Lower lobe of right lung (tissue), 2 donors: ENCODE measurements at places on chromosomes 5 and 9. TPM values are rescaled to one million over a fixed set of nuclear protein-coding genes. Genes with fewer than 3 reads are reported as not detected.
A peak's percentile ranks its signal among the peaks of the same experiment; 100 is the strongest.

DNA sequence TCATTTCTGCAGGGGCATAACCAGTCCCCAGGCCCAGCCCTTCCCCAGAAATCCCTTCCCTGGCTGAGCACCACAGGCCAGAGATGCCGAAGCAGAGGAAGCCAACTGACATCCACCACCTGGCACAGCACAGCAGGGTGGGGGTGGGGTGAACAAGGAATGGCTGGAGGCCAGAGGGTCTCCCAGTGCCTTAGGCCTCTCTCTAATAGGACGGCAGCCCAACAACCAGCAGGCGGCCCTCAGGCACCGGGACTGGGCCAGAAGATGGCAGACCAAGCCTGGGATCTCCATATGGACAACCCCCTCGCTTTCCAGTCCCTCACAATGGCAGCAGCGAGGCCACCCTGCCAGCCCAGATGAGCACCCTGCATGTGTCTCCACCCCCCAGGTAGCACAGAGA is 13.2 kb downstream of the PDLIM4 start:
- H3K36me3 ChIP-seq = no peaks in the 10 kb centered on the region
- peaks cover 13% of the 10 kb centered on the region for H3K4me1 ChIP-seq
- no peaks in the 10 kb centered on the region for H3K27me3 ChIP-seq
- H3K27ac ChIP-seq = no peak overlapping the region
- H3K4me3 ChIP-seq = no peak overlapping the region

GRCh38 chr9:7963026-7963425 is 163.4 kb upstream of the DMAC1 start:
- no peak overlapping the region for H3K4me3 ChIP-seq
- no peak for DNase-seq
- H3K36me3 ChIP-seq = no peaks in the 10 kb centered on the region
- H3K4me1 ChIP-seq = peaks cover 5% of the 10 kb centered on the region

- H3K4me3 ChIP-seq = no peak overlapping the region
- H3K4me1 ChIP-seq = no peaks in the 10 kb centered on the region
Measured at GRCh38 chr5:97919719-97920118, 736.7 kb upstream of the RIOK2 start.

GRCh38 chr5:14204785-14205321 is 61.7 kb downstream of the TRIO start:
- H3K4me3 ChIP-seq = peak overlapping the region; percentile 14
- no peaks in the 10 kb centered on the region for H3K36me3 ChIP-seq
- DNase-seq = peak; percentile 78
- peaks cover 60% of the 10 kb centered on the region for H3K4me1 ChIP-seq
- H3K27me3 ChIP-seq = no peaks in the 10 kb centered on the region

DNA sequence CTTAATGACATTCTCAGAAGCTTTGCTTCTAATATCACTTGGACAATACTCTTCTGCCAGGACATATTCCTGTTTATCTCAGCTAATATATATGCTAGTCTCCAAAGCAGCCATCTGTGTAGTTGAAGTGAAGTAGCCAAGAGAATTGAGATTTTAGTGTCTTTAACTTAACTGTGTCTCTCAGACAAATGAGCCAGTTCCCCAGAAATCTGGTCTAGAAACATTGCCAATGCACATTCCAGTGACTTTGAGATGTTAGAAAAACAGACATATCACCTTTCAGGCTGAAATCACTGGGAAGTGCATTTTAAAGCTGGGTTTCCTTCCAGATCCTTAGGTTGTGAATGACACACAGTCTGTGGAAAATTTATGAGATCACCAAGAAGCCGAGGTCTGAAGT is 114.6 kb downstream of the MTX3 start:
- no peak overlapping the region for H3K27ac ChIP-seq
- no peak for DNase-seq
- H3K27me3 ChIP-seq = no peaks in the 10 kb centered on the region
- H3K4me1 ChIP-seq = no peaks in the 10 kb centered on the region

DNA sequence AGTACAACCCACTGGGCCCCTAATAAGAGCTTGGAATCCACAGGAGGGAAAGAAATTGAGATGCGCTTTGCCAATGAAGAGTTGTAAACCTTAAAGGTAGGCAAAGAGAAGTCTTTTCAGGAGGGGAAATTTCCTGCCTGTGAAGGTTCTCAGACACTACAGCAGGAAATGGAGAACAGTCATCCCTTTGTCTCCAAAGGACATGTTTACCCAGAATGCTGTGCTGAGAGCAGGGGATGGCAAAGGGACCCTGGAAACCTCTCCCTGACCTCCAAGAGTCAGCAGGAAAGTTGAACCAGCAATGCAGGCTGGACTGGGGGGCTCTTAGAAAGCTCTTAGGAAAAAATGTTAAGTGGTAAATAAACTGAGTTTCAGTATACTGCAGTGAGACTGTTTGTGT is 103.2 kb downstream of the AK8 start:
- peaks cover 6% of the 10 kb centered on the region for H3K4me1 ChIP-seq
- no peaks in the 10 kb centered on the region for H3K27me3 ChIP-seq
- no peak overlapping the region for H3K4me3 ChIP-seq

DNA sequence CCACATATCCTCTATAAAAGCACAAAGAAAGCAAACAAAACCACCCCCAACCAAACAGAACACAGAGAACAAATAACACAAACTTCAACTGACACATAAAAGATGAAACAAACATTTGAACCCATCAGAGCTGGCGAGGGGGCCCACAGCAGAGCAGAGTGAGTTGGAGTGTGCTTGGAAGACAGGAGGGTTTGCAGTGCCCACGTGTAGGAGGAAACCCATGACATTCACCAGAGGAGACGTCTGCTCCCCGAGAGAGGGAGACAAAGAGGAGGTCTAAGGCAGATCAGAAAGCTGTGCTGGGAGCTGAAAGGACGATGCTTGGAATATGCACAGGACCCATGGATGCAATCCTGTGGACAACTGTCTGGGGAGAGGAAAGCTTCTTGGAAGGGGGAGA is 27.0 kb downstream of the MRPL36 start:
- H3K4me3 ChIP-seq = no peak overlapping the region
- DNase-seq = no peak

GRCh38 chr5:78984439-78985115 is 533 bp downstream of the ARSB start:
- H3K27ac ChIP-seq = peak overlapping the region; percentile 98
- H3K27me3 ChIP-seq = no peaks in the 10 kb centered on the region
- peak overlapping the region; percentile 79 for H3K4me3 ChIP-seq
- H3K36me3 ChIP-seq = no peaks in the 10 kb centered on the region

- DNase-seq = no peak
- H3K36me3 ChIP-seq = no peaks in the 10 kb centered on the region
- H3K4me1 ChIP-seq = no peaks in the 10 kb centered on the region
- no peaks in the 10 kb centered on the region for H3K27me3 ChIP-seq
- H3K27ac ChIP-seq = no peak overlapping the region
Measured at GRCh38 chr5:129511291-129511690, 51.2 kb downstream of the ADAMTS19 start.

GRCh38 chr9:93680443-93681268 is 104.3 kb downstream of the PHF2 start:
- peaks cover 17% of the 10 kb centered on the region for H3K36me3 ChIP-seq
- DNase-seq = no peak
- no peak overlapping the region for H3K27ac ChIP-seq
- H3K4me1 ChIP-seq = no peaks in the 10 kb centered on the region

DNA sequence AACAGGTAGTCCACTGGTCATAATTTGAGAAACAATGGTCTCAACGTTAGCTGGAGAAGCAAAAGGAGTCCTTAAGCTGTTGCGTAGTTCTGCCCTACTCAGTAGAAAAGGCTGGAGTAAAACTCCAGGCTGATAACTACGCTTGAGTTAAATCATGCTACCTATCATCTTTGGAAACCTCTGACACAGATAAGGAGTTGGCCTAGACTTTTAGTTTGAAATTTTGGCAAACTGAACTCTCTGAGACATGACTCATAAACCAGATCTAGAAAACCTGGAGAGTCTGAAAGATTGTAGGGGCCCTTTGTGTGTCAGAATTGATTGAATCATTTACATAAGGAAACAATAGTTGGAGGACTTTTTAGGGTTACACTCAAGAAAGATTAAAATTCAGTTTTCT is 26.3 kb downstream of the NMUR2 start:
- DNase-seq = no peak
- no peaks in the 10 kb centered on the region for H3K36me3 ChIP-seq
- H3K4me3 ChIP-seq = no peak overlapping the region
- peaks cover 3% of the 10 kb centered on the region for H3K27me3 ChIP-seq
- no peak overlapping the region for H3K27ac ChIP-seq
- H3K4me1 ChIP-seq = no peaks in the 10 kb centered on the region

DNA sequence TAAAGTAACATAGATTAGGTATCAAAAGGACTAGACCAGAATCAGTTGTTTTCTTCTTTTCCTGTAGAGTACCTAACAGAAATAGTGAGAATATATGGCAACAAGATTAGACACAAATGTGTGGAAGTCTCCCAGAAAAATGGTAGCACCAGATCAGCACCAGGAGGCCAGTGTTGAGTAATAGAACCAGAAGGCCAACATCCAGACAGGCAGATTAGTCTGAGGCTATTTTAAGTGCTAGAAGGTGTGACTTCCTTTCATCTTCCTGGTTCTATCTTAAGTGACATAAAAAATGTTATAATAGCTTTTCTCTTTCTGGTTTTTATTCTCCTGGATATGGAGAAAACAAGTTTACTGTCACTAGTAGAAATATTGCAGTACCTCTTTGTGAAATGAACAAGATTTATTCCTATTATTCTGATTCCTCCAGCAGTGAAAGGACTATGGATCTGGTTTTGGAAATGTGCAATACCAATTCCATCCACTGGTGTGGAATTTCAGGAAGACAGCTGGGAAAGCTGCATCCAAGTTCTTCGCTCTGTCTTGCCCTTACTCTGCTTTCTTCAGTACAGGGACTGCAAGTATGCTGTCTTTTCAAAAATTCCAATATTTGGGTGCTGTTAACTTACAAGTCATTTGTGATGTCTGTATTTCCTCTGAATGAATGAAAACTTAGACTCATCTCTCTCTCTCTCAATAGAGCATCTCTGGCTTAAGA is 39.1 kb downstream of the SHLD3 start:
- H3K27ac ChIP-seq = no peak overlapping the region
- peaks cover 36% of the 10 kb centered on the region for H3K36me3 ChIP-seq
- no peaks in the 10 kb centered on the region for H3K27me3 ChIP-seq

DNA sequence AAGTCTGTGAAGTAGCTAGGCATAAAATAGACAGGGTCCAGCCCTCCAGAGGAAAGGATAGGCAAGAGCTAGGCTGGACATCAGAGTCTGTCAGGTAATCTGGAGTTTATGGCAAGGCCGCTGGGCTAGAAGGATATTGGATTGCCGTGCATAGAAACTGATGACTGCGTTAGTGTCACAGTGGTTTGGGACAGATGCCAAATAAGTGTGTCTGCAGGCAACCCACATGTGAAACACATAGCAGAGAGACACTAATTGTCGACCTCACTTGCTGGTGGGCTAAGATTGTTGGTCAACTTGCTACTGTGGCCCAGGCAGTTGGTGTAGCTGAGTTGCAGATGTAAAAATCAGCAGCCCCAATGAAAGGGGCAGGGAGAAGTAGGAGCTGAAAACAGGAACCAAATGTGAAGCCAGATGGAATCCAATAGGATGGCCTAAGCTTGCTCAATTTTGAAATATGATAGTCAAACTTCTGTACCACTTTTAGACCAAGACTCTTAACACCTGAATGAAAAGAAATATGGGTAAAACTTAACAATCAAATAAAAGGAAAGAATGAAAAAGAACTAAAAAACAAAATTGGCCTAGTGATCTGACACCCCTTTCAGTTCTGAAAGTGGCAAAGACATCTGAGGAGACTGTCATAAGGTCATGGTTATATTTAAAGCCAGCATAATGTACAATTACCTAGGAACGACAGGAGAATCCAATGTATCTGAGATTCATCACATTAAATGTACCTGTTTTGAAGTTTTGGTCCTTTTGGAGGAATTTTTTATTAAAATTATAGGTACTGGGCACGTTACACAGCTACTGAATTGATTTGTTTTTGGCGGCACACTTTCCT is 243.3 kb upstream of the ACTBL2 start:
- no peak overlapping the region for H3K27ac ChIP-seq
- H3K27me3 ChIP-seq = no peaks in the 10 kb centered on the region
- no peak for DNase-seq

The PCDHA6 gene
- 0.50 TPM for total RNA-seq

The C9 gene
- total RNA-seq = 0.27 TPM

The CCDC152 gene
- 1.3 TPM for total RNA-seq

The GFI1B gene
- 1.1 TPM for total RNA-seq

The GLT6D1 gene
- not detected for total RNA-seq
